ENCODE measurements at places on chromosomes 6 and 20.

GRCh38 chr6:135540207-135540840 is 42.8 kb upstream of the AHI1 start:
- no peak for DNase-seq

DNA sequence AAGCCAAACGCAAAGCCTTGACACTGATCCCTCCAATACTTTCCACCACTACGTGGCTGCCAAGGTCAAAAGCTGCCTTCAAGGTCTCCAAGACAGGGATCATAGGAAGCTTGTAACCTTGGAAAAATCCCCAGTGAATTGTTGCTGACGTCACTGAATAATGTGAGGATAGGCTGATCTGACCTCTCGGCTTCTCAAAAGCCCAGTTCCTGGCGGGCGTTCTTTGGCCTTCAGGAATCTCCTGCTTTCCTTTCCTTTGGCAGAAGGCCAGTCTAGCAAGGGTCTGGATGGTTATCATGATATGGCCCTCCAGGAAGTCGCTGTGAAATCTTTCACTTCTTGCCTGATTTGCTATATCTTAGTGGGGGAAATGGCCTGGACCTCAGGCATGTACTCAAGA is 61.4 kb upstream of the TNFAIP3 start:
- DNase-seq: no peak

DNA sequence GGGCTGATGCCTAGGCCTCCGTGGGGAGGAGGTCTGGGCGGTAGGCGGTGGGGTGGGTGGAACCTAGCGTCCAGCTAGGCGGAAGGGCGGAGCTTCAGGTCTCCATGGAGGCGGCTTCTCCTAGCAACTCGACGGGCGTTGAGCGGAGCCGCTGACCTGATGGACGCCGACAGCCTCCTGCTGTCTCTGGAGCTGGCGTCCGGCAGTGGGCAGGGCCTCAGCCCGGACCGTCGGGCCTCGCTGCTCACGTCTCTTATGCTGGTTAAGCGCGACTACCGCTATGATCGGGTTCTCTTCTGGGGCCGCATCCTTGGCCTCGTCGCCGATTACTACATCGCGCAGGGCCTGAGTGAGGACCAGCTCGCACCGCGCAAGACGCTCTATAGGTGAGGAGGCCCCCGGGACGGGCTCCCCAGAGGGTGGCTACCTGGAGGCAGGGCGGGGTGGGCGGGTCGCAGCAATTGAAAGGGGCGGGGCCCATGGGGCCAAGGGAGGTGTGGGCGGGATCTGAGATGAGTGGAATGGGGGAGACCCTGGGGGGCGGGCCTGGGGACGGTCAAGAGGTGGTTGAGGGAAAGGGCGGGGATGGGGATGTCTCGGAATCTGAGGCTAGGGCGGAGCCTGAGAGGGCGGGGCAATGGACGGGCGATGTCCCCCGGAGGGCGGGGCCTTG is at the start of gene RSPH9:
Gene RSPH9, plus strand, starts transcription at position 97 of the 673 bp plus-strand sequence. Its CDS starts 63 bp downstream, at position 160.
- peak; percentile 48 for DNase-seq

GRCh38 chr6:79377047-79377446 is 142.6 kb upstream of the HMGN3 start:
- DNase-seq: no peak

- peak; percentile 35 for DNase-seq
These were observed 26.2 kb downstream of the TNXB start for GRCh38 chr6:32082935-32083334.

DNA sequence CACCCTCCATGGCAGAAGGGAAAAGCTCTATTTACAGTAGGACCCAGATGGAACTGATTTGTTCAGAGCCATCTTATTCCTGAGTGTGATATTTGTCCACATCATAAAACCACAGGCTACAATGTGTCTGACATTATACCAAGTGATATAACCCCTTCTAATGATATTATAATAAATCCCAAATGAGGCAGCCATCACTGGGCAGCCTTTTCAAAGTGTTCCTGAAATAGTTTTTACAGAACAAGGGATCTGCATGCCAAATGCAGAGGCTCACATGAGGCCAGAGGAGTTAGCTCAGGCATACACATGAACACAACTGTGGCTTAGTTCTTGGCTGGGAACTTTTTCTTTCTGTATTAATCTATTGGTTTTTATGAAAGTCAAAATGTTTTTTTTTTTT is 207.7 kb downstream of the MAFB start:
- no peak for DNase-seq

DNA sequence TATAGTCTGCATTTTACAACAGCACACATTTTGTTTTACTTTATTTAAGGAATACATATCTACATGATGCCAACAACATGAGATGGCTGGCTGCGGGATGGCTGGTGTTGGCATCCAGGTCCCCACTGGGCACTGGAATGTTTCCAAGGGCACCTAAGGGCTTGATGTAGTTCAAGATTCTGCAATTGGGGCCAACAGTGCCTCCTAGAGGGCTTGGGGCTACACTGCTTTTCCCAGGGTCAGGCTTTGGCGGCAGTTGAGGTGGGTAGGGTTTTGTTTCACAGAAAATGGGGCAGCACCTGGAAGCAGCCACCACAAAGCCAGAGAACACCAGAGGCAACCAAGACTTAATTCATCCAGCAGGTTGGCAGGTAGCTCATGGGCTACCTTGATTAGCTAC is 202.2 kb upstream of the PRND start:
- DNase-seq: no peak
